Glomerular endothelial cell (primary cell): ENCODE measurements at places on chromosomes 2 and 18. TPM values are rescaled to one million over a fixed set of nuclear protein-coding genes. Genes with fewer than 3 reads are reported as not detected.

FEV gene
- not detected in 2 replicates for total RNA-seq

UCN gene
- 1.4 TPM in 1 of 2 replicates, not detected in the other for total RNA-seq

HOXD4 gene
- 5.5 and 12.4 TPM in 2 replicates for total RNA-seq

NFE2L2 gene
- 55.9 and 90.2 TPM in 2 replicates for total RNA-seq

IL1R1 gene
- total RNA-seq, result 14.6 and 41.1 TPM in 2 replicates

C2orf76 gene
- 7.1 and 13.4 TPM in 2 replicates for total RNA-seq

CCBE1 gene
- total RNA-seq, result 9.0 and 9.5 TPM in 2 replicates

SOX11 gene
- 12.1 and 12.7 TPM in 2 replicates for total RNA-seq

TMEM37 gene
- total RNA-seq, result 2.2 and 5.5 TPM in 2 replicates

CD8A gene
- total RNA-seq, result not detected in 2 replicates

SERPINB11 gene
- total RNA-seq, result not detected in 2 replicates

NPHP1 gene
- 2.7 and 5.2 TPM in 2 replicates for total RNA-seq

SLC16A14 gene
- total RNA-seq, result 1.1 and 3.1 TPM in 2 replicates

B3GNT2 gene
- total RNA-seq, result 25.1 and 27.5 TPM in 2 replicates

AKAIN1 gene
- not detected in 2 replicates for total RNA-seq

DES gene
- total RNA-seq, result not detected in 2 replicates

SERPINB4 gene
- not detected in 2 replicates for total RNA-seq

AGXT gene
- total RNA-seq, result not detected in 2 replicates

LYG1 gene
- 1.2 TPM in 1 of 2 replicates, not detected in the other for total RNA-seq

TMEM18 gene
- total RNA-seq, result 9.0 and 13.5 TPM in 2 replicates

METAP1D gene
- total RNA-seq, result 2.4 and 2.5 TPM in 2 replicates

PMAIP1 gene
- 45.2 and 55.7 TPM in 2 replicates for total RNA-seq

M1AP gene
- total RNA-seq, result not detected in 2 replicates

CMPK2 gene
- total RNA-seq, result 6.2 and 36.6 TPM in 2 replicates

UGT1A4 gene
- 0.12 TPM in 1 of 2 replicates, not detected in the other for total RNA-seq

NAGK gene
- total RNA-seq, result 158 and 219 TPM in 2 replicates

SLC5A7 gene
- not detected in 2 replicates for total RNA-seq

PRKAG3 gene
- not detected in 2 replicates for total RNA-seq

TEKT4 gene
- not detected in 2 replicates for total RNA-seq

GPR35 gene
- 0.23 and 0.24 TPM in 2 replicates for total RNA-seq

RRM2 gene
- 21.4 and 26.1 TPM in 2 replicates for total RNA-seq

NTSR2 gene
- not detected in 2 replicates for total RNA-seq

RPRM gene
- not detected in 2 replicates for total RNA-seq

ALK gene
- not detected in 2 replicates for total RNA-seq

IL36B gene
- not detected in 2 replicates for total RNA-seq

ZSWIM2 gene
- 0.12 TPM in 1 of 2 replicates, not detected in the other for total RNA-seq

APLF gene
- total RNA-seq, result 2.4 and 3.3 TPM in 2 replicates

IL1B gene
- 8.9 and 10.6 TPM in 2 replicates for total RNA-seq

COL4A3 gene
- not detected in 2 replicates for total RNA-seq

ACSL3 gene
- 86.4 and 94.0 TPM in 2 replicates for total RNA-seq

TSHZ1 gene
- total RNA-seq, result 29.4 and 33.5 TPM in 2 replicates

ALPP gene
- not detected in 2 replicates for total RNA-seq
